ENCODE measurements at places on chromosomes 16 and 17.

GRCh38 chr17:74089869-74090464 is 113.5 kb upstream of the RPL38 start:
- no peak for DNase-seq

- DNase-seq = no peak
Measured at GRCh38 chr16:22171953-22172352, 9.6 kb downstream of the SDR42E2 start.

DNA sequence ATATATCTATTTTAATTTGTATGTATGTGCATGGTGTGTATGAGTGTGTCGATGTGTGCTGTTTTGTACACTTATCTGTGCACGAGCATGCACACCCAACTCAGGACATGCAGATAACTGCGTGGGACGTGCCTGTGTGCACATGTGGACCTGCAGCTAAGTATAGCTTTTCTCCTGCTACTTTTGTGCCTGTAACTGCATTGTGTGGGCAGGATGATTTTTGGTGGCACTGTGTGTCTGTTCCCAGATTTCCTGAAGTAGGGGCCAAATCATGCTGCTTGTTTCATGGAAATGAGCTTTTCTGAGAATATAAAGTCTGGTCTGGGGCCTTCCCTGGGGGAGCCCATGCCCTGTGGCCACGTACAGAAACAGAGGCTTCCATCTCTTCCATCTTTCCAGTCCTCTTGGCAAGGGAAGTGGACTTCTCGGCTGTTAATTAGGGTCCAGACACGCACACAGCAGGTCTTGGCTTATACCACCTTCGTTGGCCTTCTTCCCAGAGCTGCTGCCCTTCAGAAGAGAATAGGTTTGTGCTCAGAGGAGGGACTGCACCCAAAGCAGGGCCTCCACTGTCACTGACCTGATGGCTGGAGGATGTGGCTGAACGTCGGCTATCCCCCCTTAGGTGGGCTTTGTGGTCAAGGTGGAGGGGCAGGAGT is 30.2 kb downstream of the SPNS3 start:
- DNase-seq = no peak

DNA sequence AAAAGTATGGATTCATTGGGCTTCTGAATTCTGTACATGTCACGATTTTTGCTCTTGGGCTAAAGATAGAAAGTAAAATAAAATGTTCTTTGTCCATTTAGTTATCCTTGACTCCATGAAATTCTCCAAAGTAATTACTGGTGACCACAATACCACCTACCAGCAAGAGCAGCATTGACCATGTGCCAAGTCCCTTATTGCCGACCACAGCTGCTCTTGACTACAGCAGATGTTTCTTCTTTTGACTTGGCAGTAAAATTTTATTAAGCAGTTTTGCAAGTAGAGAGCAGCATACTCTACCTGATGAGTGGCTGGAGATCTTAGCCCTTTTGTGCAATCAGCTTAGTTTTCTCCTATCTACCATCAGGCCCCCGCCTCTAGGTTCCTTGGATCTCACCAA is 152.2 kb upstream of the TBX2 start:
- no peak for DNase-seq

DNA sequence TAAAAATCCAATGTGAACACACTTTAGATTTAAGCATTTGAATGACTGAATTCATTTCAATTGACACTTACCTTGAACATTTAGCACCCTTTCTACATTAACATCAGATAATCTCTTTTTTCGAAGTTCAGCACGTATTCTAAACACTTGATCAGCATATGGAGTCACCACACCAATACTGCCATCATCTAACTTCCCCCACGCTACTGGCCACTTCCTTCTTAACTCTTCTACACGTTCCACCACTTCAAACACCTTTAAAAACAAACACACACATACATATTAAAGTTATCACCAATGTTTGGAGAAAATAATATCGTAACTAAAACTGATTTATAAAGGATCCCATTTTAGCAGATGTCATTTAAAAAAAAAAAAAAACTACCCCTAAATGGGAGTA is 93.5 kb downstream of the CACNG1 start:
- no peak for DNase-seq

DNA sequence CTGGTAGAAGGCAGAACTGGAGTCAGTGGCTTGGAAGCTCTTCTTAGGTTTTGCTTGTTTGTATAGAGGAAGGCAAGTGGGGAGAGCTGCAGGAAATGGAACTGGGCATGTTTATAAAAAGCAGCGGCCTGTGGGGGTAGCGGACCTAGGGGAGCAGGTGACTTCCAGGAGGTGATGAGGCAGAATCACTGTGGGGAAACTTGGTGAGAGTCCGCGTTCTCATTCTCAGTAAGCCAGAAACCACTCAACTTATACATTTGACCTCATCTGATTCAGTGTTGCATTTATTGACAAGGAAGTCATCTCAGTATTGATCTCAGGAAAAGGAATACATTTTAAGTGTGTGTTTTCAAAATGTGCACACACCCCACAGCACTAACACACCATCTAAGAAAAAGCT is 299.8 kb downstream of the CNTNAP4 start:
- DNase-seq = no peak

- no peak for DNase-seq
Measured at GRCh38 chr17:81960130-81960958, 643 bp downstream of the NOTUM start.

Measured in naive thymus-derived CD4-positive, alpha-beta T cell (primary cell).